ENCODE measurements at places on chromosomes 2 and 18.

DNA sequence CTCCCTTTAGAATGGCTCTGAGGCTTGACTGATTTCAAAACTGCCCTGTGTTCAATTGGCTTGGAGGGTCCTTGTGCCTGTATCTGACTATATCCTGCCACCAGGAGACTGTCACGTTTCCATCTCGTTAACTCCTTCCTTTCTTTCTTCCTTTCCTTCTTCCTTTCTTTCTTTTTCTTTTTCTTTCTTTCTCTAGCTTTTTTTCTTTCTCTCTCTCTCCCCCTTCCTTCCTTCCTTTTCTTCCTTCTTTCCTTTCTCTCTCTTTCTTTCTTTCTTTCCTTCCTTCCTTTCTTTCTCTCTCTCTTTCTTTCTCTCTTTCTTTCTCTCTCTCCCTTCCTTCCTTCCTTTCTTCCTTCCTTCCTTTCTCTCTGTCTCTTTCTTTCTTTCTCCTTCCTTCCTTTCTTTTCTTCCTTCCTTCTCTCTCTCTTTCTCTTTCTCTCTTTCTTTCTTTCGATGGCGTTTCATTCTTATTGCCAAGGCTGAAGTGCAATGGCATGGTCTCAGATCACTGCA, 38.1 kb upstream of the EML6 start:
- no peak for DNase-seq

- no peak for DNase-seq
These were observed 64.5 kb downstream of the ROCK1 start for GRCh38 chr18:21047126-21047525.

- DNase-seq = no peak
These were observed 448.3 kb downstream of the ARHGAP15 start for GRCh38 chr2:143577489-143577888.

DNA sequence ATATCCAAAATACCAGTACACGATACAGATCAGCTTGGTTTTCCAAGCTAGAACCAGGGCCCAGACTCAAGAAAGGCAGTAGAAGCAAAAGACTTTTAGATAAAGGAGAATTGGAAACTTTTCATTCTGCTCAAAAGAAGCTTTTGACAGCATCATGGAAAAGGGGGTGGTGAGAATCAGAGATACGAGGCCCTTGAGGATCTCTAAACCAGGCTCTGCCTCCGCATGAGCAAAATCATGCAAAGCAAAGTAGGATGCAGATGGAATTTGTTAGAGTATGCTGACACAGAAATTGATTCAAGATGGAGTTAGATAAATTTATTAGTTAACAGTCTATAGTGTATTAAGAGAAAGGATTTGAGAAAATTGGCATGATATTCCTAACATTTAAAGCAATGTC, 39.8 kb downstream of the FAM98A start:
- DNase-seq = no peak

GRCh38 chr2:55490554-55490953, 29.0 kb upstream of the CFAP36 start:
- DNase-seq = no peak

GRCh38 chr2:88845772-88846661, 154.5 kb downstream of the RPIA start:
- no peak for DNase-seq

DNA sequence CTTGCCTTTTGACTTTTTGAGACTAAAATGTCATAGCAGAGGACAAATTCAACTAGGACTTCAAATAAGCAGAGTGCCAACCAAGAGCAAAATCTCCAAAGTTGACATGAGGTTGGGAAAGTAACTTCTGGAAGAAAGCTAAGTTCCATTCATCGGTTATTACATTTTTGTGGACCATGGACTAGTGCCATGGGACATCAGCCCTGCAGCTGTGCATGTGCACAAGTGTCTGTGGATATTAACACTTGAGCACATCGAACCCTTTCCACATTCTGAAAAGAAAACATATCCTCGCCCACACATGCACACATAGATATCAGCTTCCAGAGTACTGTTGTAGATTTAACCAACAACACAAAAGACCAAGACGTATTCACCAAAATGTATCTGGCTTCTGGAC, 262.6 kb downstream of the NYAP2 start:
- no peak for DNase-seq

GRCh38 chr2:96764253-96764637, 3.5 kb downstream of the CNNM4 start:
- no peak for DNase-seq

DNA sequence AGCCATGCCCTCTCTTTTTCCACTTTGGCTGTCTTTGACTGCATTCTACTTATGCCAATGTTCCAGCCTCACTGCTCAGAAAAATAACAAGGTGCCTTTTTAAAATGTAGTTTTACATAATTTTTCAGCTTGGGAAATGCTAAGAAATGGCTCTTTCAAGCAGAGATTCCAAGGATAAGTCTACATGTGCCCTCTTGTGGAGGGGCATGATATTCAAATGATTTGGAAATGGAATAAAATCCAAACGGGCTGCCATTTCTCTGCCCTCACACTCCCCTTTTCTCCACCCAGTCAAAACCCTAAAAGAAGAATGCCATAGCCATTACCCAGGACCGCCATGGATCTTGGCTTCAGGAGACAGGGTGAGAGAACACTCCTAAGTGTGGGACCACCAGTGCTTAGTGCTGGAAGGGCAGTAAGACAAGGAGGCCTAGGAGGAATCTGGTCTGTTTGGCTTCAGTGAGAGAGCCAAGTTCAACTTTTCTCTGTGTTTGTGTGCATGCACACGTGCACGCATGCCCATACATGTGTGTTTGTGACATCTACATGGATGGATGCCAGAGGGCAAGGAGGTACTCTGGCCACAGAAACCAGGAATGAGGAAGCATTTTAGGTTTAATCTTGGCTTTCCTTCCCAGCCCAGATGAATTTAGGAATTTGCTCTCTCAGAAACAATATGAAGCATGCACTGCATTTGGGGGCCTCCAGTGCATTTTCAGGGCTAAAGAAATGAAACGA, 174.0 kb upstream of the SLC14A2 start:
- no peak for DNase-seq

- DNase-seq = no peak
These were observed 968.5 kb downstream of the LRP1B start for GRCh38 chr2:141162314-141162713.

DNA sequence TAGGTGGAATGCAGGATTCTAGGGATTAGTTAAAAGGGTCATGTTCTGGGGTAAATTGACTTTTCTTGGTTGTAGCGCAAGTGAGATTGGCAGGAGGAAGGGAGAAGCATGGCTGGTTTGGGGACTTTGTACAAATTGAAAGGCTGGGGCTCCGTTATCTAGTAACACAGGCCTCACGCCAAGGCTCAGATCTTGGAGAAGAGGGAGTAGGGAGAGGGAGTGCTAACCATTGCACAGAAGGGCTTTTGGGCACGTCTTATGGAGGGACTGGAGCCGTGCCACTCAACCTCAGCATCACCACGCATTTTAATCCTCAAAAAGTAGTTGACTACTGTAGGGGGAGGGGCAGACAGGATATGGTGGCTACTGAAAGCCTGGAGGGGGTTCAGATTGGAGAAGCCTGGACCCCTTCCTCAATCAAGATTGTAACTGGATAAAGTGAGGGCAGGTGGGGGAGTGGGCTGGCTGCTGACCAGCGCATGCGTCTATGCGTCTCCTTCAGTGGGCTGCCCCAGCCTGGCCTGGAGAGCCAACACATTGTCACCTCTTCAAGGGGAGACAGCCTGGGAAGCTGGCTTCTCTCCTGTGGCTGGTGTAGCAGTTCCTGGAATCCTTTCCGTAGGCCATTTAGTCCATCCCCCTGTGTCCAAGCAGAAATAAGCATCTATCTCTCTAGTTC, 14.3 kb downstream of the IGFBP5 start:
- DNase-seq = no peak

- no peak for DNase-seq
These were observed 84.4 kb upstream of the DYNAP start for GRCh38 chr18:54506516-54507261.

GRCh38 chr2:167424803-167425755, 536.8 kb downstream of the XIRP2 start:
- no peak for DNase-seq

- no peak for DNase-seq
These were observed 10.6 kb downstream of the SCN3A start for GRCh38 chr2:165193178-165193777.

GRCh38 chr2:227054006-227054405, 110.0 kb downstream of the COL4A4 start:
- no peak for DNase-seq

- no peak for DNase-seq
These were observed 36.4 kb downstream of the NEDD4L start for GRCh38 chr18:58080451-58080850.

DNA sequence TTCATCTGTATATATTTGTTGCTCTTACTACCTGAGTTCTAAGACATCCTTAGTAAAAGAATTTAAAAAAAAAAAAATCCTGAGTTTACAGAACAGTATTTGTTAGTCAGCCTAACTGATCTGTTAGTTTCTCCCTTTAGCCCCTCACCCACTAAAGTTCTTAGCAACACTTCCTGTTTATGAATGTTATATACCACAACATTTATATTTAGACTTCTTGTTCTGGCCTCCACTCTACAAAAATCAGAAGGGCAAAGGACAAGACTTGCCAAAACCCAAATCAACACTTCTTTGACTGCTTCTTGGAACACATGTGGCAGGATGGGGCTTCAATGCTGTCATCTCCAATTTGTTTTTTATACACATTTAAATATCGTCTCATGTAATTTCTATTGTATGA, 71.1 kb downstream of the MGAT5 start:
- no peak for DNase-seq

DNA sequence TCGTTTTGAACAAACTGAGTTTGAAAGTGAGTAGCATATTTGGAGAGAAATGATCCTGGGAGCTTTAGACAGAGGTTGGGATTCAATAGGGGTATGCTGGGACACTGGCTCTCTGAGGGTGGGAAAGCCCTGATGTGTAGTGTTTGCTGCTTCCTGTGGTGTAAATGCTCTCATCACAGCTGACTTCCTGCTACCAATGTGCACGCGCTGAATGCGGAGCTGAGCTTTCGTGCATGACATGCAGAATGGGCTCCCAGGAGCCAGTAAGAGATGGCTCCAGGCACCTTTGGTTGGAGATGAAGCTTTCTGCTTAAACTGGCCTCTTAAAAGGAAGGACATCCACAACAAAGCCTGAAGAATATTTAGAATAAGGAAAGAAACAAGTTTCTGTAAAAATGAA, 224.1 kb upstream of the CCDC150 start:
- DNase-seq = no peak

- no peak for DNase-seq
These were observed 6.9 kb downstream of the DCTN1 start for GRCh38 chr2:74373221-74373676.

Measured in stimulated activated CD4-positive, alpha-beta T cell treated with anti-CD3 and anti-CD28 coated beads, TNF-alpha, amount 100 ng/mL, for 1 hour (primary cell).